ENCODE measurements at places on chromosomes 5 and 9.

DNA sequence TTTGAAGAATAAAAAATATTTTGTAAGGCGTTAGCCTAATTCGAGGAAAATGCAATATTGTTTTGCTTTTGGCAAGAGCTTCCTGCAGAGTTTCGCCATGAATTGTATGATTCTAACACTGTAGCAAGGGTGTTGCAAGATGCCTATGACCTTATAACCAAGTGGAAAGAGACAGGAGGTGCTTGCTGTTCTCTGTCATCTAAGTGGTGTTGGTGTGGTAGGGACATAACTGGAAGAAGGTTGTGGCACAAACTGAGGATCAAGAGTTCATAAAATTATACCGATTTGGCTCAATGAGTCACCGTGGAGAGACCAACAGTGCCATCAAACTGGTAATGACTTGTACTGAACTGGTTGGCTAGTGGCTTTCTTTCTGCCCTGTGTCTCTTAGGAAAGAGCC, 6.3 kb downstream of the STC2 start:
- no peak for DNase-seq

GRCh38 chr9:137404961-137405567, 17.9 kb downstream of the EXD3 start:
- DNase-seq: no peak

DNA sequence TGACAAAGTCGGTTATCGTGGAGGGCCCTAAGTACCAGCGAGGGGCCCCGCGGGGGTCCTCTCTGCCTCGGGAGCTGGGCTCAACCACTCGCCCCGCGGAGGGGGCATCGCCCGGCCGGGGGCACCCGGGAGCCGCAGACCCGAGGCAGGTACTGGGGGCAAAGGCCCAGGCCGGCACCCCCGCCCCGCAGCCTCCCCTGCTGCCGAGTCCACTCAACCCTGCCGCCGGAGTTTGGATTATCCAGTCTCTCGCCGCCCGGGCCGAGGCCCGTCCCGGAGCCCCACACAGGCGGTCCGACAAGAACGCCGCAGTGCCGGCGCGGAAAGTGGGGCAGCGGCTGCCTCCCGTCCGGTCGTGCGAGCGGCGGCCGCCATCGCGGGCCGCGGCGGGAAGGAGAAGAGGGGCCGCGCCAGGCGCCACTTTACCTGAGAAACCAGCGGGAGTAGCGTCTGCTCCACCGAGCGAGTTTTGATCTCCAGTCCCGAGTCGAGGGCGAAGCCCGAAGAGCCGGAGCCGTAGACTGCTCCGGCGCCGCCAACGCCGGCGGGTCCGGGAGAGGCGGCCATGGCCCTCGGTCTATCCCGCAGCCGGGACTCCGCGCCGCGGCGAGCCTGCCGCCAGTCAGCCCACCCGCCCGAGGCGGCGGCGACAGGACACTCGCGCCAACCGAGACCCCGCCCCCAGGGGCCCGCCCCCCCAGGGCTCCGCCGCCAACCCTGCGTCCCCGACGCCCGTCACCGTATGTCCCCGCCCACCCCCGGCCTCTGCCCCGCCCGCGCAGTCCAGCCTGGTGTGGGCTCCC, at the start of gene CTNNAL1:
Gene CTNNAL1 (minus strand): TSS at position 624 of the 803 bp plus-strand sequence. CDS start 57 bp downstream, at position 567.
- DNase-seq: peak; percentile 97

- no peak for DNase-seq
These were observed 106.7 kb downstream of the OXCT1 start for GRCh38 chr5:41763574-41763973.

GRCh38 chr5:80077051-80077714, 42.0 kb downstream of the THBS4 start:
- DNase-seq: no peak

GRCh38 chr5:14669975-14670374, 5.5 kb downstream of the OTULIN start:
- no peak for DNase-seq

GRCh38 chr5:118249386-118249785, 739.0 kb downstream of the DTWD2 start:
- DNase-seq: peak; percentile 3

GRCh38 chr9:14303521-14303920, 10.4 kb downstream of the NFIB start:
- DNase-seq: no peak

DNA sequence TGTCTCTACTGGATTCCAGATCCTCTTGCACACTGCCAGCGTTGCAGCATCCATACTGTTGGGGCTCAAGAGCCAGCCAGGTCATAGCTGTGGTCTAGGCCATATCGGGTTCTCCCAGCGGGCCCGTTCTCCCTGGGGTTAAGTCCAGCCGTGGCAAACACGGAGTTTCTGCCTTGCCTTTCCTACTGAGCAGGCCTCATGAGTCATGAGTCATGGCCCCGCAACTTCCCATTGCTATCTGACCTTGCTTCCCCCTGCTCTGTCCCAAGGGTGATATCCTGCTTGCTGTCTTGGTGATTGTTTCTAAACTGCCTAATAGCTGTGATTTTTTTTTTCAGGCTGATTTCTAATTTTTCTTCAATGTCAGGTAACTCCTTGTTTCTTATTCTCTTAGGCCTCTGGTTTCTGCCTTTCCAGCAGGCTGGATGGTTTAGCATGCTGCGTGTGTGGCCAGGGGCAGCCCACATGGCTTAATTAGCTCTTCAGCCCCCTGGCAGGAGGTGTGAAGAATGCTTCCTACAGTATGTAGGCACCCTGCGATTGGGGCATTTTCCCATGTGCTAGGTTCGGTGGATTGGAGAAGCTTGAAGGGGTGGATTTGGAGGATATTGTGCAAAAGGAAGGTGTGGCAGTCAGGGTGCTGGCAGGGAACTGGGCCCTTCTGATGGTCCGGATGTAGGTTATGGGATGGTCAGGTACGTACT, 18.7 kb downstream of the DAPK1 start:
- DNase-seq: no peak

- DNase-seq: peak; percentile 66
These were observed 74.3 kb downstream of the SEC61B start for GRCh38 chr9:99296291-99296951.

- no peak for DNase-seq
These were observed 25.4 kb upstream of the ELL2 start for GRCh38 chr5:95986937-95987520.

- DNase-seq: no peak
These were observed 1.6 kb upstream of the SETX start for GRCh38 chr9:132356324-132356924.

DNA sequence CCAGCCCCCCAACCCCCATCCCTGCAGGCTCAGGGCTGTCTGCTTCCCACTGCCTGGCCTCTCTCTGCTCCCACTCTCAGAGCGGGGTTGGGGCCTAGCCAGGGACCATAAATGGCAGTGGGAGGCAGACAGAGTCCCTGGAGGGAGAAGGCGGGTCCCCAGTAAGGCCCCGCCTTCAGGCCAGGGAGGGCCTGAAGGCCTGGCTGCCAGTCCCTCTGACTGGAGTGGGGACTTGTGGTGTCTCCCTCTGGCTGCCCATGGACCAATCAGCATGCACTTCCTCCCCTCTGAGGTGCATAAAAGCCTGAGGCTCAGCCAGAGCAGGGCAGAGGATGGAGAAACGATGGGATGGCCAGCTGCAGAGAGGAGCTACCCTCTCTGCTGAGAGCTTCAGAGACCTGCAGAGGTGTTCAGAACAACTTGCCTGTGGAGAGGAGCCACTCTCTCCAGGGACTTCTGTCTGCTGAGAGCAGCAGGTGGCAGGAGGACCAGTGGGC, 2.7 kb upstream of the BTNL9 start:
- DNase-seq: no peak

- DNase-seq: no peak
These were observed 104.4 kb upstream of the CXCL14 start for GRCh38 chr5:135683189-135683588.

DNA sequence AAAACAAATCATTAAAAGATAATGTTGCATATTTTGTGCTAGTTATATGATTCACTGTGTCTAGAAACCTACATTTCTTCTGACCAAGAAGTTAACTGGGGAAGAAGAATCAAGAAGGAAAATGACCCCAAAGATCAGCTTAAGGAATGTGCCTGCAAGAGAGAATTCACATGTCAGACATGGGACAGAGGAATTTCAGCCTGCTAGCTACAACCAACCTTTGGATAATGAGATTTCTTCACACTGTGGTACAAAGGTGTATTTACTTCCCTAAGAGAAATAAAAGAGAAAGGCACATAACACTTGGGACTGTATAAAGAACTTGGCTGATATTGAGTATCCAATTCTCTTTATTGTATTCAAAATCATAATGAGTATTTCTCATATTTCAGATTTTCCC, 39.6 kb upstream of the ELL2 start:
- DNase-seq: no peak

- no peak for DNase-seq
These were observed 426.4 kb downstream of the DTWD2 start for GRCh38 chr5:118561971-118562370.

DNA sequence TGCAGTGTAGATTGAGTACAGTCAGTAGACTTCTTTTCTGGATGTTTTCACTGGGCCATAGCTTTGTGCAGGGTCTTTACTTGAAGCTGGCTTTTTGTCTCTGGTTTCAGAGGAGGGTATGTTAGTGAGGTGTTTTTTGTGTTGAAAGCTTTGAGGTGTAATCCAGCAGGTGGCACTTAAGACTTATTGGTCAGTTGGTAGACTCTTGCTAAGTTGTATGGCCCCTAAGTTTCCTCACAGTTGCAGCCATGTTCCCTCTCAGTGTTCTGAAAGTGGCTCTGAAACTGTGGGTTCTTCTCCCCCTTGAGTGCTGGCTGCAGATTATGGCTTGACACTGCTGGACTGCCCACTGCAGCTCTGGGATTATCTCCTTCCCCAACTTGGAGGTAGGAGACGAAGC, 55.7 kb upstream of the SLC44A1 start:
- DNase-seq: no peak

DNA sequence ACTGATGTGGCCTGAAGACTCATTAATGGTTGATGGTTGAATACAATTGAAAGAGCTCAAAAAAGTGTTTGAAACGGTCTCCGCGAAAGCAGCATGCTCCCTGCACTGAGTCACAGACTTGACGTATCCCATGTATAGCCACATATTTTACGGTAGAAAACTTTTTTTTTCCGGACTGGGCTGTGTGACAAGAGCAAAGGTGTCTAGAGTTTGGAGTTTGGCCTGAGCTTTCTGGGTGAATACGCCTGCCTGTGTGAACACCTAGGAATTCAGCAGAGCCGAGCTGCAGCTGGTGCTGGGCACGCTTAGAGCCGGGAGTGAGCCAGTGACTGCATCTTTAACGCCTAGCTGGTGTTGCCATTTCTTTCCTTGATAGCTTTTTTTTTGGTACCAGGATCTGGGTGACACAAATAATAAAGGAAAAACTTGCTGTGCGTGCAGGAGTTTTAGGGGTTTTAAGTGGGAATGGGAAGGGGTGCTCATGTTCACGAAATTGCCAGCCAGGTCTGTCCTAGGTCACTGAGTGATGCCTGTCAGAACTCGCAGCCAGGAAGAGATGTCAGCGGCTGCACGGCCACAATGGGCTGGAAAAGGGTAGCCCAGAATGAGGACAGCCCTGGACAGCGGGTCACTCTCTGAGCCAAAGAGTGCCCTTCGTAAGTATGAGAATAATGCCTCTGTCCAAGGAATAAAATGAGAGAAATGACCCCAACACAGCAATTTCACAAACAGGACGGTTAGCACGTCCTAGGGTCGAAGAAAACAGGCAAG, 51.7 kb downstream of the PSMB7 start:
- no peak for DNase-seq

DNA sequence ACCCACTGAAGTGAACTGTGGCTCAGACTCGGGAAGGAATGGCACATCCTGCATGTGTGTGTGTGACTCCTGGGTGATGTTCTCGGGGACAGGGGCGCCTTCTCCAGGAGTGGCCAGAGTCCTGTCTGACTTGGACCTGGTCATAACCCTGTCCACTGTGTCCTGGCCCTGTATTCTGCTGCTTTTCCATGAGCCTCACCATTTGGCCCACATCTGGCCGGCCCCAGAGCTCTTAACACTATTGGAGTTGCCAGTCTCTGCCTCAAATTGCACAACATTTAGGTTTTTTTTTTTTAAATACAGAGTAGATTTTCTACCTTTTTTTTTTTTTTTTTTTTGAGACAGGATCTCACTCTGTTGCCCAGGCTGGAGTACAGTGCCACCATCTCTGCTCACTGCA, 278.3 kb upstream of the TUT7 start:
- DNase-seq: no peak

- no peak for DNase-seq
These were observed 3.9 kb upstream of the MEF2C start for GRCh38 chr5:88886746-88887341.

DNA sequence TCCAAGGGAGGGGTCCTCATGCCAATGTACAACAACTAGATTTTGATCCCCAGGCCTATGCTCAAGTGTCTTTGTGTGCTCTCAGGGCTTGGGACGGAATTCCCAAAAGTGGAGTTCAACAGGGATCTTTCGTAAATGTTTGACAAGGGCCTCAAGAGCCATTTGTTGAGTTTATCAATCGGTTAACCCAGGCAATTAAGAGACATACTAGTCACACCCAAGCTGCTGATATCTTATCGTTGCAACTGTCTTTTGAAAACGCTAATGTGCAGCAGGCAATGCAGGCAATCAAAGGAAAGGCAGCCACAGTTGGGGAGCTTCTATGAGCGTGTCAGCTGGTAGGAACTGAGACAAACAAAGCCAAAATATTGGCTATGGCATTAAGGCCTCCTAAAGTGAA, 161.2 kb downstream of the CPLANE1 start:
- DNase-seq: no peak

GRCh38 chr5:32627219-32627870, 42.0 kb downstream of the SUB1 start:
- no peak for DNase-seq

DNA sequence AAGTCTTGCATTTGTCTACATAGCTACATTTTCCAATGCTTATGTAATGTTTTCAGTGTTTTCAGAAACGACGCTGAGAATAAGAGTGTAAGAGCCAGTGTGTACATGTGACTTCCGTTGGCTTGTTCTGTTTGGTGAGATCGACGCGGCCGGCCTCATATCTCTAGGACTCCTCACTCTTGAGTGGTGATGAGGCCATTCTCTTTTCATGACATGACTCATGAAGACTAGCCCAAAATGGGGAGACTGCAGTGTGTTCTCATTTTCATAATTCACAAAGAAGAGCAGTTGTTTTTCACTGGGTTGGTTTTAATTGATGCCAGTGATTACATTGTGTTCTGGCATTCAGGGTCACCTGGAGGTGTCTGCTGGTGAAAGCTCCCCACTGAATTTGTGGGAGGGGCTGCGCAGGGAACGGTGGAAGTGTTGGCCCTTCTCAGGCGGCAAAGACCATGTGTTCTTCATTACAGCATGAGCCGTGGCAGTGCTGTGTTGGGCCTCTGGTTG, 131.5 kb upstream of the OTULINL start:
- no peak for DNase-seq

DNA sequence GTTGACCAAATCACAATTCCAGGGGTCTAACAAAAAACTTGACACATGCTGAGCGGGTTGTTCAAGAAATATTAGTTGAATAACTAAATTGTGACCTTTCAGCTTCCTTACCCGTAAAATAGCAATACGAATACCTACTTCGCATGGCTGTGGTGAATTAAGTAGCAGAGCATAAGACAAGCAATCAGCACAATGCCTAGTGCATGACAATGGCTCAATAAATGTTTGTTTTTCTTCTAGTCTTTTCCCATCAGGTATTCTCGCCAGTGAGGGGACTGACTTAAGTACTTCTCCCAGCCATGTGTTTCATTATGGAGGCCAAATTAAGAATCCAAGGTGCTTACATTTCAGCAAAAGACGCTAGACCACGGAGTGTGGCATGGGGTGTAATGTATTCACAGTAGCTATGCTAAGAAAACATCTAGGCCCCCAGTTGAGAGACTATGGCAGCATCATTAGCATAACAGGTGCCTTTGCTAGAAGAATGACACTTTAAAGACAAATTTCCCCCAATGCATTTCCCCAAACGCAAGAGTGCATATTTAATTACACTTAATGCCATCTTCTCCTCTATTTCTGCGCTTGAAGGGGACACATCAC, 145.9 kb downstream of the ASTN2 start:
- DNase-seq: no peak

- no peak for DNase-seq
These were observed 56.7 kb downstream of the CDH6 start for GRCh38 chr5:31250201-31250600.

Data from GM13976 (cell line).